ENCODE measurements at places on chromosomes 16 and 17.
A peak's percentile ranks its signal among the peaks of the same experiment; 100 is the strongest.

- no peak for DNase-seq
Observed at GRCh38 chr17:81648707-81649085, 7.6 kb downstream of the PDE6G start.

GRCh38 chr16:46690281-46691178 is 1.1 kb downstream of the ORC6 start:
- DNase-seq = peak; percentile 62

DNA sequence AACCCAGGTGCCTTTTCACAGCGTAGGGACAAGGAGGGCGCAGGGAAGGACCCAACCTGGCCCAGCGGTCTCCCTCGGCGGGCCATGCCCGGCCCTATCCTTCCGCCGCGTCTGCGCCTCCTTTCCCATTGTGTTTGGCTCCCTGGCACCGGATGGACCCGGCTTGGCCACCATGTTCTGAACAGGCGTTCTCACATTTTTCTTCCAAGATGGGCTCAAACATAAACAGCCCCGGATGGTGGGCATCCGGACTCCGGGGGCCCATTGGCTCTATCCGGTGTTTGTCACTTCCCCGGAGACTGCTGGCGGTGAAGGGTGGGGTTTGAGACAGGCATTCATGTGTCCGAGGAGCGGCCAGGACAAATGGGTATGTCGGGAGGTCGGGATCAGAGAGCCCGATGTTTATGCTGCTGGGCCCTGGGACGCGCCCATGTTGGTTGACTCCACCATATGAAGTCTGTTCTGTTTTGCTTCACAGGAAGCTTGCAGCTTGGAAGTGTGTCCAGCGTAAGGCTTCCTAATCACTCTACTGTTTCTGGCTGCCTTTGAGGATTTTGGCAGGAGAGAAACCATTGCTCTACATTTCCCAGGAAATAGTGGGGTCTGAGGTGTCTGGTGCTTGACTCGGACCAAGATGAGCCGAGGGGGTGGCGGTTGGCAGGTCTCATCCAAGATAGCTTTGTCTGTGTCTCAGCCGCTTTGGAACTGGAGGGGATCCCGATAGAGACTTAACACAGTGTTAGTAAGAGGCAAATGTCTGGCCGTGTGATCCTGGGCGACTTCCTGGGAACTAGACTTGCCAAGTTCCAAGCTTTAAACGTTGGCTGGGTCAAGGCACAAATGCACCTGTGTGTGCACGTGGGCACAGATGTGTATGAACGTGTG is 188.3 kb downstream of the IRF8 start:
- DNase-seq = no peak

- DNase-seq = no peak
Observed at GRCh38 chr17:41880130-41880529, 14.9 kb upstream of the KLHL11 start.

- DNase-seq = no peak
Observed at GRCh38 chr17:12622726-12623125, 43.0 kb upstream of the MYOCD start.

DNA sequence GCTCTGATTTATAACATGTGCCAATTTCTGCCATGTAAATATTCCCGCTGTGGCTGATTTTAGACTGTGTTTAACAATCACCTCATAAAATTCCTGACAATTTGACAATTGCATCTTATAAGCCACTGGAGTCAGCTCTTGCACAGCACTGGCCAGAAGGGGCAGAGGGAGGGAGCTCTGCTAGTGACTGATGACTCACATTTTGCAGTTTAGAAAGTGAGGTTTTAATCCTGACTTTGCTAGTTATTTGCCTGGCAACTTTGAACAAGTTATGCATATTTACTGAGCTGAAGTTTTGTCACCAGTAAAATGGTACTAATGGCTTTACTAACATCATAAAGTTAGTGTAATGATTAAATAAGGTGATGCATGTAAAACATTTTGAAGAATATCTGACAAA is 452.3 kb downstream of the CNTNAP4 start:
- DNase-seq = peak; percentile 57

GRCh38 chr17:4166419-4166818 is 23.4 kb downstream of the CYB5D2 start:
- DNase-seq = no peak

- no peak for DNase-seq
Observed at GRCh38 chr16:86062271-86062965, 163.5 kb downstream of the IRF8 start.

GRCh38 chr17:45137561-45138305 is 2.2 kb downstream of the ACBD4 start:
- DNase-seq = no peak

DNA sequence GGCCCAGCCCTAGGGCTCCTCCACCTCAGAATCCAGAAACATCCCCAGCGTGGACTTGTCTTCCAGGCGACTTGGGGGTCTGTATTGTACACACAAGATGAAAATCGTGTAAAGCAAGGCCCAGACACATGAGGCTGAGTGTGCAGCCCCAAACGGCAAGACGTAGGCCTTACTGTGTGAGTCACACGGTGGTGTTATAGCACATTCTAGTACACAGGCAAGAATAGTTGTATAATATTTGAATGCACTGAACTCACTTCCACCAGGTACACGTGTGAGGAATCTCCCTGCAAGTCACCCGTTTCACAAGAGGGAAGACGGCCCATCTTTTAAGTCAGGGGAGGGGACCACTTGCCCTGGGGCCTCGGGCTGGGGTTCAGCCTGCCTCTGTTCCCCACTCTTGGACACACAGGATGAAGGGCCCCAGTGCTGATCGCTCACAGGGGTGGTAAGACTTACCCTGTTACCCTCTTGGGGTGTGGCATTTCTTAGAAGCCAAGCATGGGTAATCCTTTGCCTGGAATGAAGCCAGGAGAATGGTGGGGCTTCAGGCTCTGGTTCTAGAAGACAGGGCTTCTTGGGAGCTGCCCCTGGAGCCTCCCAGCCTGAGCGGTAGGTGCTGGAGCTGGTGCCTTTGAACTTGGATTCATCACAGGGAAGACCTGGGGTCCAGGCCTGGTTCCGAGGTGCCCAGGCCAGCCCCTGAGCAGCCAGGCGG is 71.3 kb downstream of the SREBF1 start:
- DNase-seq = no peak

DNA sequence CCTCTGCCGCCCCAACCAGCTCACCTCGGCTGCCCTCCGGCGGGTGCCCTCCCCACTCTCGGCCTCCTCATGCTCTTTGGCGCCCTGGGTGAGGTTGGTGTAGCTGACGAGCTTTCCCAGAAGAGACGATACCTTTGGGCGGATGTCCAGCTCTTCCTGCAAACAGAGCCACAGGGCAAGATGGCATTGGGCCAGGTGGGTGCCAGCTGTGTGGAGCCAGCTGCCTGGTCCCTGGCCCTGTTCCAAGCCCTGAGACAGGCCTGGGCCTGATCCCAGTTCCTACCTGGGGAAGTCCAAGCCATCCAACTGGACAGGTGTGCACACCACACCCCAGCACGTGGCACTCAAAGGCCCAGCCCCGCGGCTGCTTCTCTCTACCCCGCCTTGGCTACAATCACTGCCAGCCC is 6.9 kb downstream of the SLC12A4 start:
- DNase-seq = no peak

GRCh38 chr17:56994009-56994792 is 16.3 kb downstream of the SCPEP1 start:
- no peak for DNase-seq

- no peak for DNase-seq
Observed at GRCh38 chr17:6676802-6677157, 25.2 kb downstream of the C17orf100 start.

GRCh38 chr17:36629252-36629847 is 28.0 kb downstream of the MRM1 start:
- peak; percentile 93 for DNase-seq

GRCh38 chr16:27745348-27745747 is 195.4 kb downstream of the KATNIP start:
- peak; percentile 66 for DNase-seq

GRCh38 chr17:73594025-73594424 is 50.2 kb downstream of the SDK2 start:
- DNase-seq = no peak

- no peak for DNase-seq
Observed at GRCh38 chr16:10309271-10309932, 76.5 kb upstream of the ATF7IP2 start.

DNA sequence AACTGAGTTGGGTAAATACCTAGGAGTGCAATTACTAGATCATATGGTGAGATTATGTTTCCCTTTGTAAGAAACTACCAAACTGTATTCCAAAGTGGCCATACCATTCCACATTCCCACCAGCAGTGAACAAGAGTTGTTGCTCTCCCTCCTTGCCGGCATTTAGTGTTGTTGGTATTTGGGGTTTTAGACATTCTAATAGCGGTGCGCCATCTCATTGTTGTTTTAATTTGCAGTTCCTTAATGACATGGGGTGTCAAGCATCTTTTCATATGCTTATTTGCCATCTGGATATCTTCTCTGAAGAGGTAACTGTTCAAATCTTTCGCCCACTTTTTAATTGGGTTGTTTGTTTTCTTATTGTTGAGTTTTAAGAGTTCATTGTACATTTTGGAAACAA is 164.2 kb upstream of the LHX1 start:
- no peak for DNase-seq

- DNase-seq = peak; percentile 44
Observed at GRCh38 chr17:74522381-74523105, 8.7 kb downstream of the CD300LB start.
